Activated CD4-positive, alpha-beta memory T cell treated with anti-CD3 and anti-CD28 coated beads, Interleukin-2, amount 10 ng/mL, durations not matched to agents 7 days and 5 days (primary cell): ENCODE measurements at places on chromosomes 7 and 10.

DNA sequence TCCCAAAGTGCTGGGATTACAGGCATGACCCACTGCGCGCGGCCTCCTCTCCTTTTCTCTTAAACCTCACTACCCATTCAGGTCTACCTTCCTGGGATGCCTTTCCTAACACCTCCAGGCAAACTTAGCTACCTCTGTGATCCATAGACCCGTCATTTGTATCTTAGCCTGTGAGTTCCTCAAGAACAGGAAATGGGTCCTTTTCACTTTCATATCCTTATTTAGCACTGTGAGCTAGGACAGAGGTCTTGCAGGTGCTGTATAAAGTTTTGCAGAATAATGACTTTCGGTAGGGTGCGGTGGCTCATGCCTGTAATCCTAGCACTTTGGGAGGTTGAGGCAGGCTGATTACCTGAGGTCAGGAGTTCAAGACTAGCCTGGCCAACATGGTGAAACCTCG is 215.7 kb downstream of the RELN start:
- DNase-seq = no peak

GRCh38 chr7:140640727-140641523 is at the start of gene DENND2A:
DENND2A (minus strand) TSS chr7:140640813; CDS start chr7:140602397, 38,416 bp downstream.
- no peak for DNase-seq

DNA sequence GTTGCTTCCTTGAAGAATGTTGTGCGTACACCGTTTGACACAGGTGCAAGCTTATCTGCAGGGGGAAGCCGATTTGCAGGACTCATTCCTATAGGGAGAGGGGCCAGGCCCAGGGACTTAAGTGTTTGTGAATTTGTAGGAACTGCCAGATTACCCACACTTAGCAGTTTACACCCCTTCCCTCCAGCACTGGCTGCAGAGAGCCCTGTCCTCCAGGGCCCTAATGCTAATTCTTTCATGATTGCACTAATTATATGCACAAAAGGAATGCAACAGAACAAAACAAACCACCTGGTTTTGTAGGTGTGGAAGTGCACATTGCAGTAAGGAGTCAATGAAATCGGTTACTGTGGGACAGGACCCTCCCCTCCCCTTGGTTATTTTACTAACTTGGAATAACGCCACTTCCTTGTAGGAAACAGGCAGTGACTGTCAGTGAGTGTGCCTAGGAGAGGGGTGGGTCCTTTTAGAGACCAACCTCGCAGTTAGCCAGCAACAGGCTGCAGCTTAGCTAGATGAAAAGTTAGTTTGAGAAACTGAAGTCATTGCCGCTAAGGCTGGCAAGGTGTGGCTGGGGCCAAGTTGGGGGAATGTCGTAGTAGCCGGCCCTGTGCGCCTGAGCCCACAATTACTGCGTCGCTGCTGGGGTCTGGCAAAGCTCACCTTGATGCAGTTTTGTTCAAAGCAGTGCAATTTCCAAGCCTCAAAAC is 60.6 kb downstream of the CUX1 start:
- DNase-seq = no peak

DNA sequence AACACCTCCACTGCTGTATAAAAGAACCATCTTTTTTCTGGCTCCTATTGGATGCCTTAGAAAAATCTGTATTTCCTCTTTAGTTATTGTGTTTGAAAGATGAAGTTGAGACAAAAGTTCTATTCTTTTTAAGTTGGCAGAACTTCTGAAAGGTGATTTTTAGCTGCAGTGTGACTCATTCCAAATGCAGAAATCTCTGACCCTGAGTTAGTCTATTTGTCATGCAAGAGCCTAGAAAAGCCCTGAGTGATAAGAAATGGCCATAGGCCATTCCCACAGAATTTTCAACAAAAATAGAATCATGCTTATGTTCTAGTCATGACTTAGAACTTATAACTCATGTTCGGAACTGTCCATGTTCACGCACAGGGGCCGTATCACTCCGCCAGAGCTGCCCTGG is 89.1 kb downstream of the EGFR start:
- no peak for DNase-seq

DNA sequence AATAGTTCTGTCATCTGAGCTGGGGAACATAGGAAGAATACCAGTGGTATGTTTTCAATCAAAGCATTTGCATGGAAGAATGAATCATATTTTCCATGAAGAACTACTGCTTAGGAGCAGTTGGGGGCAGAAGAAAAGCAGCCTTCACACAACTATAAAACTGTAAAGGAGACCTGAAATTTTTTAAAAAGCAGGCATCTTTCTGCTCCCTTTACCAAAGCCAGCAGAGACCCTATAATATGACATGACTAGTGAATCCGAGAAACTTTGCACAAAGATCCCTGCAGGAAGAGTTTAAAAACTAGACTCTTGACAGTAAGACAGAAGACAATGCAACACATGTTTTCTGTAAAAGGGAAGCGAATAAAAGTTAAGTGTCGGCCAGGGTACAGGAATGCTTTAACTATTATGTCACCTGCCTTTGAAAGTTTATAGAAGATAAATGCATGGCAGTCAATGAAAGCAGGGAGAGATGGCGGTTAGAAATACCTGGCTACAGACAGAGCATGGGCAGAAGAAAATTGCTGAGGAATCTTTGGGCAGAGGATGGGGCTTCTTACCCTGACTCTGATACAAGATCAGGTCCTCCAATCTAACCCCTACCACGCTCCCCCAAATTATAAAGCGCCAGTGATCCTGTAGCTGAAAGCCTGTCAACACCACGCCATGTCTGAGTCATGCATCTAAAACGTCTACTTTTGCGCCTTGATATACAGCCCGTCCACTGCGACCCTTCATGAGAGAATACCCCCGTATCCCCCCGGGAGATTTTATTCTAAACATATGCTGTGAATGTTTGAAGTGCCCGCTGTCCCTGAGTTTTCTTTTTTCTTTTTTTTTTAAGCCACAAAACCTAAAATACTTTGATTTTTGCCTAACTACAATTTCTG is 93.1 kb downstream of the GLI3 start:
- DNase-seq = no peak

DNA sequence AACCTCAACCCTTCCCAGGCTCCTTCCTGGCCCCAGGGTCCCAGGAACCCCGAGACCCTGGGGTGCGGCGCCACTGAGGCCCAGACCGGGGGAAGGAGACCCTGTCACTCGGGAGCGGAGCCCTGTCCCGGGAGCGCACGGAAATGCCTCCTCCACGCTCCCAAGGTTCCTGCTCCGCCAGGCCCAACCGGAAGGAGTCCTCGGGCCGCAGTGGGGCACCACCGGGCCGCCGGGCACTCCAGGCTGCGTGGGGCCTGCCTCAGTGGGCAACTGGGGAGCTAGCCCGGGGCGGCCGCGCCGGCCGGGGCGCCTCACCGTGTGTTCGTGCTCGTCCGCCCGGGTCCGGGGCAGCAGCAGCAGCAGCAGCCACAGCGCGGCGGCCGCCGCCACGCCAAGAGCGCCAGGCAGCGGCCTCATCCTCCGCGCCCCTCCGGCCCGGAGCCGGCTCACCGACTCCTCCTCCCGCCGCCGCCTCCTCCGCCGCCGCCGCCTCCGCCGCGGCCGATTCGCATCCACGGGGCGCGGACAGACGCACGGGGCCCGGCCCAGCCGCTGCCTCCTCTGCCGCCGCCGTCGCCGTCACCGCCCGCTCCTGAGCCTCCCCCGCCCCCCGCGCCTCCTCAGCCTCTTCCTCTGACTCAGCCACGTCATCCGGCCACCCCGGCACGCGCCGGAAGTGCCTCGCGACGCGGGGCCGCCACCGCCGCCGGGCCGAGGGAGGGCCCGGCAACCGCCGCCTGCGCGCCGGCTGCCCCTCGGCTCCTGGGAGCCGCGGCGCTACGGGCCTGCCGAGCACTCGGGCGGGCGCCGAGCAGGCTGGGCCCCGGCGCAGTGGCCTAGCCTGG is at the start of gene TM9SF3:
Gene TM9SF3, minus strand, starts transcription at position 594 of the 845 bp plus-strand sequence. Its CDS starts 177 bp downstream, at position 417.
- DNase-seq = peak; percentile 93

- DNase-seq = no peak
Observed at GRCh38 chr10:98790817-98791216, 344.1 kb upstream of the HPS1 start.

DNA sequence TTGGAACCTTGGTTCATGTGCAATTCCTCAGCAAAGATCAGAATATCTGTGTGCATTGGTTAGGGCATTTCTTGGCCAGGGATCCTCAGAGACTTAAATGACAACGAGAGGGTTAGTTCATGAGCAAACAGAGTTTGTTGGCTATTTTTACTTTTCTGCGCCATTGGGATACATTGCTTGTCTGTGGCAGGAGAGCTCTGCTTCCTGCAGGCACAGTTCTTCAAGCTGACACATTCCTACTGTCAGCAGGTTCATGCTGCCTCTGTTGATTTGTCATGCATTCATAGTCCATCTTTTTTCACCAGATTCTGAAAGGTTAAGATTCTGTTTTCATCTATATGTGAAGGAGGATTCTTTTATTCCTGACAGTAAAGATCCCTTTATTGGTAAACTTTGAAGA is 139.4 kb downstream of the TMEM178B start:
- DNase-seq = no peak

DNA sequence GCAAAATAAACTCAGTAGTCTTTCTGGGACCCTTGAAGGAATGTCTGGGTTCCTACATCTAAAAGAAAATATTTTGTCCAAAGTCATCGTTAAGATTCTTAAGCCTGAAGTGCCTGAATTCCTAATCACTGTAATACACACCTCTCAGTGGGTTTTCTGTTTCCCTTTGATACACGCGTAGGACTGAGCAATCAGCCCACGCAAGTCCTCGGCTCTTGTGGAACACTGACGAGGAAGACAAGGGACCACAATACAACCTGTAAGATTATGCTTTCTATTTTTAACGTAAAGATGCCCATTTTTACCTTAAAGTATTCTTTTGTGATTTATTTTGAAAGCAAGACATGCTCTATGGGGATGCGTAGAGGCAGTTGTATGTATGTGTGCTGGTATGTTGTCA is 472.8 kb upstream of the CELF2 start:
- DNase-seq = no peak

- no peak for DNase-seq
Observed at GRCh38 chr7:94239661-94240234, 154.9 kb upstream of the COL1A2 start.

GRCh38 chr10:18473424-18474117 is 177.8 kb downstream of the NSUN6 start:
- DNase-seq = no peak

DNA sequence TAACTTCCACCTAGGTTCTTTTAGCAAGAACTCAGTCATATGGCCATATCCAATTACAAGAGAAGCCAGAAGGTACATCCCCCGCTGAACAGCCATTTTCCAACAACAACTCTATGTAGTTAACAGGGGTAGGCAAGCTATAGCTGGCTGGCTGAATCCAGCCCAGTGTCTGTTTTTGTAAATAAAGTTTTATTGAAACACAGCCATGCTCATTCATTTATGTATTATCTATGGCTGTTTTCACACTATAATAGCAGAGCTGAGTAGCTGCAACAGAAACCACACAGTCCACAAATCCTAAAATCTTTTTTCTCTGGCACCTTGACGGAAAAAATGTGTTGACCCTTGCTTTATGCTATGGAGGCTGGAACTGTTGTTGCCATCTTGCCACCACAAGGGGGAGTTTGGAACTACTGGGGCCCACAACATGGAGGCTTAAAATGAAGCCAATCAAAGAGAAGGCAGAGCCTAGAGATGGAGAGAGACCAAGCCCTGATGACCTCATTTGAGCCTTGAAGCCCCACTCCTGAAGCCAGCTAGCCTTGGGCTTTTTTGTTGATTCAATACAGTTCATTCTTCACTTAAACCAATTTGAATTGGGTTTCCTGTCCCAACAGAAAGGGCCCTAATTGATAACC is 33.3 kb upstream of the XPNPEP1 start:
- DNase-seq = peak; percentile 18

GRCh38 chr7:106736508-106737201 is 75.7 kb upstream of the CCDC71L start:
- DNase-seq = peak; percentile 46

- no peak for DNase-seq
Observed at GRCh38 chr7:108561047-108561619, 8.4 kb downstream of the THAP5 start.

- DNase-seq = no peak
Observed at GRCh38 chr10:76459016-76459730, 1027.7 kb downstream of the LRMDA start.
